ENCODE measurements at places on chromosomes 2 and 18.

DNA sequence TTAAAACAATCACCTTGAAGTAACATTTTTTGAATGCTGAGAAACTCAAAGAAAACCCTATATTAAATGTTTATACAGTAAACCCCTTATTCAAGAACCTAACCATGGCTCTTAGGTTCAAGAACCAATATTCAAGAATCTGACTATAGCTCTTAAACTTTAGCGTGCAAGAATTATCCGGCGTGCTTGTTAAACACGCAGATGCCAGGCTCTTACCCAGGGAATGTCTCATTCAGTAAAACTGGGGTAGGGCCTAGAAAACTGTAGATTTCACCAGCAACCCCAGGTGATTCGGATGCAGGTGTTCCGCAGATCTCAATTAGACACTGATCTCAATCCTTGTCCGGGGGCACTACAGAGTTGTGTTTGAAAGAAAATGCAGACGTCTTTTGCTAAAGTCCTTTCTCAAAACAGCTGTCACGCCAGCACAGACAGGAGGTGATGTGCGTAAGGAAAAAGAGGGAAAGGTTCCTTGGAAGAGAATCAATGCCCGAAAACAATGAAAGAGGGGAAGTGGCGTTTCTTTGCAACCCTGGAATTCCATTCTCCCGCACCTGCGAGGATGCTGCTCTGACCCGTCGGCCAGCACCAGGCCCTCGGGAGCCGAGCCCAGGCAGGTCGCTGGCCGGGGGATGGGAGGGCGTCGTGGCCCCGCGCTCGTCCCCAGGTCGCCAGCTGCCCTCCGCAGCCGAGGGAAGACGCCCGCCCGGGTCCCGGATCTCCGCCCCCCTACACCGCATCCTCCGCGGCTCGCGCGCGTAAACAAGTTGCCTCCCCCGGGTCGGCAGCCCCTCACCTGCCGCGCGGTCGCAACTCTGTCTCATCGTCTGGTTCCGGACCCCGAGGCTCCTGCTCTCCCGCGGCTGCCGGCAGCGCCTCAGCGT lies 851 bp downstream of the EIF2AK3 start:
- peak; percentile 59 for DNase-seq

- DNase-seq = no peak
These were observed 33.3 kb downstream of the SPP2 start for GRCh38 chr2:234083572-234084348.

DNA sequence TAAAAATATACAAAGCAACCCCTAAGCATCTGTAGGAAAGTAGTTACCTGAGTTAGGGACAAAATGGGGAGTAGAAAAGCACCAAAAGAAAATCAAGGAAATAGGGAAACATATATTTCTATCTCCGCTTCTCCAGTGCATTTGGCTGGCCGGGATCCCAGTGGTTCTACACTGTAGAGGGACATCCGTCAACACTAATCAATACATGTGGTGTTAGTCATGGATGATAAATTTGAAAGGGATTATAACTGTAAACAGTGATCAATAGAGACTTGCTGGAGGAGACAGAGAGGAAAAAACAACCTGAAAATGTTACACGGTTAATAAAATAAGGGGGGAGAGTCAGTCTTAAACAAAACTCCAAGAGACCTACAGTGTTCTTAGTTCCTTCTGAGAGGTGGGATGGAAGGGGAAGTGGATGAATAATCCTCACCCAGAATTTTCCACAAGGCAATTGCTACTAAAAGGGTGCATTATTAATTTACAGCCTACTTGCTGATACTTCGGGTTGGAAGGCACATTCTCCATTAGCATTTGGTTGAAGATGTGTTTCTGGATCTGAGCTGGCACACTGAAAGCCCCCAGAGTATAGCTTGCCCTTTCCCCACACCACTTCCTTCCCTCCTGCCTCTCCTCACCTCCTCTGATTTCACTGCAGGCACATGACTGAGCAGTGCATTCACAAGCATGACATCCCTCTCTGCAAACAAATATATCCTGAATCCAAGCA lies 530.0 kb downstream of the BCL11A start:
- no peak for DNase-seq

- DNase-seq = no peak
These were observed 821.1 kb downstream of the TRIB2 start for GRCh38 chr2:13537771-13538349.

DNA sequence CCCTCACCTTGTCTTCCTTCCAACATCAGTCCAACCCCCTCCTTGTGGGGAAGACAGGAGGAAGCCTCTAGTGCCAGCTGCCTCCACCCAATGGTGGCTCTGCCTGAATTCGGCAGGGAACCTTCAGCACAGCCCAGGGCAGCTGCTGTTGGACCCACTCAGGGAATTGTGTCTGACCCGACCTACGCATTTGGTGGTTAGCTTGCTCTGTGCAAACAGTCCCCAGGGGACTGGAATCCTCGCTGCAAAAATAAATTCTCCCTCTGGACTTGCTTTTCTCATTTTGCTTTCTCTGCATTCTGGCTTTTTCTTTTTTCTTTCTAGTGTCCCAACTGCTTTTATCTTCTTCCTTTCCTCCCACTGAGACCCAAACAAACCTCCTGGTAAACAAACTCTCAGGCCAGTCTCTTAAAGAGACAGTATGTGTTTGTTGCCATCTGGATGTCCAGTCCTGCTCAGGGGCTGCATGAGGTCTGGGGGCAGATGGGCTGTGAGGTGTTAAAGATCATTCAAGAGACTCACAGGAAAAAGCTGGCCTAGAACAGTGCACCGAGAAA lies 137.7 kb upstream of the HAAO start:
- no peak for DNase-seq

GRCh38 chr2:182845794-182846417 lies 20.5 kb downstream of the FRZB start:
- no peak for DNase-seq

- DNase-seq = no peak
These were observed 12.3 kb upstream of the NEU4 start for GRCh38 chr2:241796610-241797138.

DNA sequence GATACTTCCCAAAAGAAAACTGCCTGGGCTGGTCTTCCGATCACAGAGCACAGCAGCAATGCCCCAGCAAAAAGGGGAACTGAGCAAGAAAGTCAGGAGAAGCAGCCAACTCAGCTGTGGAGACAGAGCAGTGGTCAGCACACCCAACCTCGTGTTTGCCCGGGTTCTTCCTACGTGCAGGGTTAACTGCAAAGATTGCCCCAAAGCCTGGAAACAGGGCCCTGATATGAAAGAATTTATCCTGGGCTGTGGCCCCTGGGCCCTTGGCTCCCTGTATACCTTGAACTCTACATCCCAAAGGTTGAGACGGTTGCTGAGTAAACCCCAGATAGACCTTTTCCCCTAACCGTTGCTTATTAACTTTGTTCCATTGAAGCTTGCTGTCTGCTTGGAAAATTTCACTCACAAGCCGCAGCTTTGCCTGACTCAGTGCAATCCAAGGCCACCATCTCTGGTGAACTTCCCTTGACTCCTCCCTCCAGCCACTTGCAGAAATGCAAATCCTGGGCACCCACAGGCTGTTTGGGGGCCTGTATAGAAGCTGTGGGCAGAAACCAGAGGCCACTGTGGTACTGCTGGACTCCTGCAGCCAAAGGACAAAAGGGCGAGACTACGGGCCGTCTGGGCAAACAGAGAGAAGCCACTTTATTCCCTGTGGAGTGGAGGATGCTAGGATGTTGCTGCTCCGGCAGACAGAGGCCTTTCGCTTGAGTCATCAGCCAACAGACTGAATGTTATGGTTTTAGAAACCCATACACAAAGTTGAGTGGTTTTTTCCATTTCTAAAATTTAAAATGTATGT lies 18.2 kb downstream of the NRP2 start:
- DNase-seq = peak; percentile 26

GRCh38 chr18:58669731-58670378 lies 1.4 kb upstream of the MALT1 start:
- DNase-seq = no peak

DNA sequence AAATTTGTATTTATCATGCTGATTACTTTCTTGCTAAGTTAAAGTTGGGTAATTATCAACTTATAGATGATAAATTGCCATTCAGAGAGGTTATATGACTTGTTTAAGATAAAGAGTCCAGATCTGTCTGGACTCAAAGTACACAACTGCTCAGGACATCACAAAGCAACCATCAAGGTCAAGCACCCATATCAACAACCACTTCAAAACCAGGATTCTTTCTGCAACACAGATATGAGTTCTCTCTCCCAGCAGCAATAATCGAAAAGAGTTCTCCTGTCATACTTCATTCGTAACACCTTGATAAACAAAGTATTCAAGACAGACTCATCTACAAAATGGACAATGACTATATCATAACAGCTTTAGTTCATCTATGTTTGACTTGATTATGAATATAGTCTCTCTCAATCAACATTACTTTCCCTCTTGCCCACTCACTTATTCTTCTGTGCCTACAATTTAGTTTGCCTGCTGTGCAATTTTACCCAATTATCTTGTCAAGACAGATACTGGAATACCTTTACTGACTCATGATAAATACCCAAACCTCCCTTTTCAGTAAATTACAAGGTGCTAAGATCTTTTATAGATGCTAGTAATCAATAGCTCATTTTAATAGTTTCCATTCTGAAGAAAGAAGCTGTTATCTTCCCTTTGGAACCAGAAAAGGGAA lies 281.8 kb downstream of the NBAS start:
- no peak for DNase-seq

- DNase-seq = peak; percentile 58
These were observed 558 bp downstream of the TTC39C start for GRCh38 chr18:24014986-24015638.

GRCh38 chr2:104846786-104847585 lies 6.9 kb upstream of the POU3F3 start:
- no peak for DNase-seq

GRCh38 chr2:59196491-59196890 lies 955.4 kb upstream of the FANCL start:
- no peak for DNase-seq

DNA sequence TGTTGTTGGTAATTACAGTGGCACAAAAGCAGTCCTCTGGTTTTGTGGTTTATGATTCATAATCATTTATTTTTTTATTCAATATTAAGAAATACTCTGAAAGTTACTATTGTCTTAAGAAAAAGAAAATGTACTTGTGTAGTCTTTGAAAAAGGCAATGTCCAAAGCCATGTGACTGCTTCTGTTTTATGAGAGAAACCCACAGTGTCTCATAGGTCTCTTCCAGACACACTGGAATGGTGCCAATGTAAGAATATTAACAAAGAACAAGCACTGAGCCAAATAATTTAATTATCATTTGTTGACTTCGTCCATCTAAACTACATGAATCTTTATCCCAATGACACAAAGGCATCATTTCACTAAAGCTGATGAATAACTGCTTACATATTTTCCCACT lies 62.5 kb downstream of the RPRM start:
- no peak for DNase-seq

GRCh38 chr2:219125225-219125885 lies 35.3 kb downstream of the NHEJ1 start:
- peak; percentile 8 for DNase-seq
